ENCODE measurements at places on chromosomes 6 and 20.

DNA sequence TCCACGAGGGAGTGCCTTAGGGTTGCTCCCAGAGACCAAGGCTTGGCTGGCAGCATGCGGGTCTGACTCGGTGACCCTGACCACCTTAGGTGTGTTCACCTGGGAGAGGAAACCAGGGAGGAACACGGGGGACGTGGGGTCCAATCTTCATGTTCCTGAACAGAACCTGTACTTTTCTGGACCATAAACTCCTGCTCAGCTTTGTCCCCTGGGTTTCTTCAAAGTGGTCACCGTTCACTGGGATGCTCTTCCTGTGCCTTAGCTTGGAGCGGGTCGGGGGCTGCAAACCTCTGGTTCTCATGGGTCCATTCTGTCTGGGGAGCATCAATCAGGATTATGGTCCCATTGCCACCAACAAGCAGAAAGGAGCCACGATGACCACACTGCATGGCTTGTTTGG lies 333.5 kb downstream of the QKI start:
- H3K27ac ChIP-seq: no peak overlapping the region
- DNase-seq: no peak

DNA sequence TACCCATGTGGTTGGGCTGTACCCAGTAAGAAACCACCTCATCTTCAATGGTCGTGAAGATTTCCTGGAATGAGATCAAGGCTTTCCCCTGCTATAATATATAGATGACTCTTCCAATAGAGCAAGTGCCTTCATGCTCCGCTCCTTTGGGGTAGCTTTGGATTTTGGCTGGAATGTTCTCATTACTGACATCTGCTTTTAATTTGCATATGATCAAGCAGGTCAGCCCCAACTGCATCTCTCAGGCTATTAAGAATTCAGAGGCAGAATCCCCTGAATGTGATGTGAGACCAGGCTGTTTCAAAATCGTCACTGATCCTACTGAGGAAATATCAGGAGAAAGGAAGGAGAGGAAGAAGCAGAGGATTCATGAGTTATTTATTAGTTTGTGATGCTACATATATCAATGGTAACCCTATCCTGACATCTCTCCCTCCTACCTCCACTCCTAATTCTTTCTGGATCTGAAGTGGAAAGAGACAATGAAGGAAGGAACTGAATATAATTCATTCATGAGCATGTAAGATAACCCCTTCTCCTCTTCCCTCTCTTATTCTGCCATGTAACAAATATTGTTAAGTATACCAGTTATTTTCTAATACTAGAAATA lies 47.6 kb upstream of the FUCA2 start:
- no peaks in the 10 kb centered on the region for H3K4me1 ChIP-seq
- H3K4me3 ChIP-seq: no peak overlapping the region
- DNase-seq: no peak

- H3K4me1 ChIP-seq: no peaks in the 10 kb centered on the region
- DNase-seq: no peak
- H3K27ac ChIP-seq: no peak overlapping the region
- H3K36me3 ChIP-seq: no peaks in the 10 kb centered on the region
Observed at GRCh38 chr6:20314866-20315845, 86.5 kb upstream of the E2F3 start.

DNA sequence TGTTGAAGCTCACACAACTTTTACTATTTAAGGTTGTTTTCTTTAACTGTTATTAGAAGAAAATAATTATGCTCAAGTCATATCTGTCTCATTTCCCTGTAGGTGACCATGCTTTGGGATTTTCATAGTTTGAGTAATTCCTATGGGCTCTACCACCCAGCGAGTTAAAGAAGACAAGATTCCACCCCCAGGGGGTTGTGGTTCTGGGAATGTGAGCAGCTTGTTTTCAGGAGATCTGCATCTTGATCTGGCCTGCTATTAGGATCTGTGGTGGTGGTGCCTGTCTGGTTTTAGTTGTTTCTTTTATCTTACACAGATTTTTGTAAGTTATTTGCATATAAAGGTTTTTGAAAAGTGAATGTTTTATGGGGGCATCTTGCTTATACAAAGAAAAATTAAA lies 20.2 kb upstream of the REV3L start:
- no peaks in the 10 kb centered on the region for H3K4me1 ChIP-seq
- H3K27ac ChIP-seq: no peak overlapping the region
- H3K36me3 ChIP-seq: no peaks in the 10 kb centered on the region
- H3K4me3 ChIP-seq: no peak overlapping the region
- no peak for DNase-seq
- no peaks in the 10 kb centered on the region for H3K27me3 ChIP-seq

DNA sequence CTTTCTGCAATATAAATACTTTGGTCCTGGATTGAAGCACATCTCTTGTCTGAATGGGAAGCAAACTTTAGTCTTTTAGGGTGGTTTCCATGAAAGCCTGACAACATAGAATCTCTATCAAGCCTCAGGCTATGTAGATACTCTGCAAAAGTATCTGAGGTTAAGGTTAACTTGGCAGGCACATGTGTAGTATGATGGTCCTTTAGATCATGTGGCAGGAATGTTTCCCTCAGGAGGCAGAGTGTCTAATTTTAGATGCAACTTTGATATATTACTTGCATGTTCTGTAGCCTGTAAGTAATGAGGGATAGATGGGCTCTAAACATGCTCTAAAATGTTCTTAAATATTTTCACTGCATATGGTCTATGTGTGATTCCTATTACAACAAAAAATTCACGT lies 8.2 kb downstream of the MYB start:
- DNase-seq: no peak
- H3K27me3 ChIP-seq: no peaks in the 10 kb centered on the region
- H3K36me3 ChIP-seq: no peaks in the 10 kb centered on the region
- H3K27ac ChIP-seq: no peak overlapping the region
- H3K4me3 ChIP-seq: no peak overlapping the region

GRCh38 chr20:46618316-46619100 lies 32.8 kb downstream of the SLC13A3 start:
- no peaks in the 10 kb centered on the region for H3K27me3 ChIP-seq
- no peak overlapping the region for H3K27ac ChIP-seq
- no peak overlapping the region for H3K4me3 ChIP-seq
- no peak for DNase-seq

DNA sequence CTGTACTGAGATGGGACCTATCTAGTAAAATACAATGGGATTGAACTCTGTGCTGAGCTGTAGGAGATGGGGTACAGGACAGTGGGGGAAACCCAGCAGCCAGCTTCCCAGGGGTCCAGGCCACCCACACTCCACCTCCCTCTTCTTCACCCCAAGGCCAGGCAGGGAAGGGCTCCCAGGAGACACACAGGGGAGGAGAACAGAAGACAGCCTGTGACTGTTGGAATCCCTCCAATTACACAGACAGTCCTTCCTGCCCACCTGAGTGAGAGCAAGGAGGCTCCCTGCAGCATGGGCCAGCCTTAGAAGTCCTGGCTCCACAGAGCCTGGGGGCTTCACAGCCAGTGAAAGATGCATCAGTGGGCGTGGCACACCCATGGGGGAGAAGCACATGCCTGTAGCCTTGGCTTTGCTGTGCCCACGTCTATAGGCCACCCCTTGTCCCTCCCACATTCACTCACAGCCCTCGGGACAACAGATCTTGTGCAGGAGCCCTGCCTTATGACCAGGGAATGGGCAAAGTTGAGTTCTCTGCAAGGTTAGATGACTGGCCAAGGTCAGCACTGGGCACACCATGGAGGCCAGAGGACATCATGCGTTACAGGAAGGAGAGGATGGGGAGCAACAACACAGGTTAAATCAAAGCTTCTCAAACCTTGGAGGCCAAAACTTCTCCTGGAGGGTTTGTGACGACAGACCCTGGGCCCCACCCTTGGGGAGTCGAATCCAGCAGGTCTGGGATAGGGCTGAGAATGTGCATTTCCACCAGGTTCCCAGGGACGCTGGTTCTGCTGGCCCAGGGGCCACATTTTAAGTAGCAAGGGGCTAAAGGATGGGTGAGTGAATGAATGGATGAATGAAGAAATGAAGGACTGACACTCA lies 12.3 kb upstream of the CST7 start:
- no peak overlapping the region for H3K27ac ChIP-seq
- H3K27me3 ChIP-seq: no peaks in the 10 kb centered on the region
- H3K4me3 ChIP-seq: no peak overlapping the region

DNA sequence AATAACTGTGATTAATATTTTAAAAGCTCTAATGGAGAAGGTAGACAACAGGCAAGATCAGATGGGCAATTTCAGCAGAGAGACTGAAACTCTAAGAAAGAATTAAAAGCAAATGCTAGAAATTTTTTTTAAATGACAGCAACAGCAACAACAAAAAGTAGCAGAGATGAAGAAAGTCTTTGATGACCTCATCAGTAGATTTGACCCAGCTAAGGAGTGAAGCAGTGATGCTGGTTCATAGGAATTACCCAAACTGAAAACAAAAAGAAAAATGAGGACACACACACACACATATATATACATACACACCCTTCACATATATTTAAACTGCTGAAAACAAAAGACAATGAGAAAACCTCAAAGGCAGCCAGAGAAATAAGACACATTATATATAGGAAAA lies 197.6 kb upstream of the ARID1B start:
- no peak overlapping the region for H3K4me3 ChIP-seq
- H3K4me1 ChIP-seq: no peaks in the 10 kb centered on the region
- no peak for DNase-seq
- H3K36me3 ChIP-seq: no peaks in the 10 kb centered on the region
- no peaks in the 10 kb centered on the region for H3K27me3 ChIP-seq

DNA sequence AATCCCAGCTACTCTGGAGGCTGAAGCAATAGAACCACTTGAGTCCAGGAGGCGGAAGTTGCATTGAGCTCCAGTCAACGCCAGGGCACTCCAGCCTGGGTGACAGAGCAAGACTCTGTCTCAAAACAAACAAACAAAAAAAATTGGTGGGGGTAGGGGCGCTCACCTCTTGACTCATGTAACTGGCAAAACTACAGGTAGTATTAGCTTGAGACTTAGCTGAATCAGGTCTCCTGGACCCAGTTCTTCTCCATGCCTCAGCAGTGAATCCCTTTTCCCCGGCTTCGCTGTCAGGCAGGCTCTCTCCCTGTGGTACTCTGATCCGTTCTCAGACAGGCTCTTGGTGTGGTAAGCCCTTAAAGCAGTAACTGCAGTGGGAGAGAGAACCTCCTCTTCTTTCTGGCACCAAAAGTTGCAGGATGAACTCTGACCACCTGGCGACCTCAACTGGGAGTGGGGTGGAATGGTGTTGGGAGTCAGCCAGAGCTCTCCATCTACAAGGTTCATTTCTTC lies 12.9 kb downstream of the SLC9A8 start:
- no peak for DNase-seq
- H3K36me3 ChIP-seq: peaks cover 12% of the 10 kb centered on the region
- H3K4me1 ChIP-seq: no peaks in the 10 kb centered on the region
- H3K27me3 ChIP-seq: no peaks in the 10 kb centered on the region
- H3K4me3 ChIP-seq: no peak overlapping the region

DNA sequence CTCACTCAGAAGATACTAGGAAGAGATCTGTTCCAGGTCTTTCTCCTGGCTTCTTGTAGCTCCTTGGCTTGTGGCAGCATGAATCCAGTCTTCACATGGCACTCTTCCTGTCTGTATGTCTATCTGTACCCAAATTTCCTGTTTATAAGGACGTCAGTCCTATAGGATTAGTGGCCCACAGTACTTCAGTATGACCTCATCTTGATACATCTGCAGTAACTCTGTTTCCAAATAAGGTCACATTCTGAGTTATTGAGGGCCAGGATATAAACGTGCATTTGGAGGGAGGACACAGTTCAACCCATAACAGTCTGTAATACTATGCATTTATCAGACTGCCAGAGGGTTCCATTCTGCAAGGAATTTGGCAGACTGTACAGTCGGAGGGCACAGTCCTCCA lies 57.6 kb upstream of the DYNLRB1 start:
- no peak for DNase-seq
- H3K4me1 ChIP-seq: no peaks in the 10 kb centered on the region

DNA sequence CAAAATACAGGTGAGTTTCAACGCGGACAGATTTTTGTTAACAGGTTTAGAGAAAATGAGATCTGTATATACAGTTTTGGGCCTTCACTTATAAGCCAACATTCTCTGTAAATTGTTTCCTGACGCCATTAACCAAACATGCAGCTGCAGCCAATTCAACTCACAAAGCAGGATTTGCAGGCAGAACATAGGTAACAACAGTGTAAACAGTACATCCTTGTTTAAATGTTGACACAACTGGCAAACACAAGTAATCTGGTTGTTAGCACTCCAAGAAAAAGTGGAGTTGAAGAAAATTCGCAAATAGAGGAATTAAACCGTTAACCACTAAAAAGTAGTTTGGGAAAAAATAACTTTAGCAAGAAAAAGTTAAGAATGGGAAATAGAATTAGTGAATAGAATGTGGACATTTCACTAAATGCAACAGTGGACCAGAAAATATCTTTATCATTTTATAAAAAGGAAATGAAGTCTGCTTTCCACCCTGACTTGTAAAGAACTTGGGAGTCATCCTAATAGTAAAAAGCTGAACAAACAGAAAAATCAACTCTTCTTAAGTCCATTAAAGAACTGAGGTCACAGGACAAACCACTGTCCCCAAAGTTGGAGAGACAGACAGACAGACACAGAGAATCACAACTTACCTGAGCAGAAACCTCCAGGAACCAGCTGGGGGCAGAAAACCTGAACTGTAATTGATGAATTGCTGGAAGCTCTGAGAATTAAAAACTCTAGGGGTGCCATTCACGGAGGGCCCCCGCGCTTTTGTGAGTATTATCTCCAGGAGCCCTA lies 10.1 kb downstream of the SMIM28 start:
- no peak for DNase-seq
- H3K4me1 ChIP-seq: no peaks in the 10 kb centered on the region
- no peak overlapping the region for H3K4me3 ChIP-seq
- H3K27ac ChIP-seq: no peak overlapping the region
- H3K36me3 ChIP-seq: no peaks in the 10 kb centered on the region

GRCh38 chr20:44950368-44950767 lies 9.8 kb downstream of the TOMM34 start:
- H3K4me1 ChIP-seq: no peaks in the 10 kb centered on the region
- no peak for DNase-seq
- H3K27ac ChIP-seq: no peak overlapping the region
- no peak overlapping the region for H3K4me3 ChIP-seq

DNA sequence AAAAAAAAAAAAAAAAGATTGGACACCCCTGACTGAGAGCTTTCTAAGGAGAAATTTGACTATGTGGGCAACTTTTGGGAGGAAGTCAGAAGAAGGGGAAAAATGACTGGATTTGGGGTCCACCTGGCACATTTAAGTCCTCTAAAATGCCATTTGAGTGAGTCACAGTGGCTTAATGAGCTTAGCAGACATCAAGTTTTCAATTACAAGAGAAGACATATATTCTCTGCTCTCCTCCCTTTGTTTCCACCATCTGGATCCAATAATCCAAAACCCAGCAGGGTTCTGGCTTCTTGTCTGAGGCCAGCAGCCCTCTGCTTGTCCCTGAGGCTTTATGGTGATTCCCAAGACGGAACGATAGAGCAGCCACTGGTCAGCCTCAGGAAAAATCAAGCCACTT lies 6.9 kb downstream of the PI3 start:
- H3K27me3 ChIP-seq: no peaks in the 10 kb centered on the region
- no peak overlapping the region for H3K4me3 ChIP-seq
- no peaks in the 10 kb centered on the region for H3K36me3 ChIP-seq
- H3K4me1 ChIP-seq: no peaks in the 10 kb centered on the region
- no peak for DNase-seq
